DMS153 (cell line): ENCODE measurements at places on chromosomes 2 and 18.

DNA sequence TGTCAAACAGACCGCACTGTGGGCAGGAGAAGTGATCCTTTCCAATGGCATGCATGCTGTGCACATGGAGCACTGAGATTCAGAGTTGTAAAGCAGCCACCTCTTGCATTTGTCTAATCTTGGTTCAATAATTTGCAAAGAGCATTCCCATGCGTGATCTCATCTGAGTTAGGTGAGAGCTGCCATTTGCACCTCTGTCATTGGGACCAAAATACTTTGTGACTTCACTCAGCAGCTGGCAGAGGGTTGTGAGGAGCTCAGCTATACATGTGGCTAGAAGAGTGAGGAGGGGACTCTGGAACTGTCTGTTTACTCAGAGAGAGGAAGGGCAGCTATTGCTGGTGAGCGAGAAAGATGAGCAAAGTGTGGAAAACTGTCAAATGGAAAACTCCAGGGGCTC, 265.1 kb upstream of the TNP1 start:
- no peak for DNase-seq

GRCh38 chr2:26016012-26016705, 17.7 kb upstream of the RAB10 start:
- DNase-seq, result no peak

DNA sequence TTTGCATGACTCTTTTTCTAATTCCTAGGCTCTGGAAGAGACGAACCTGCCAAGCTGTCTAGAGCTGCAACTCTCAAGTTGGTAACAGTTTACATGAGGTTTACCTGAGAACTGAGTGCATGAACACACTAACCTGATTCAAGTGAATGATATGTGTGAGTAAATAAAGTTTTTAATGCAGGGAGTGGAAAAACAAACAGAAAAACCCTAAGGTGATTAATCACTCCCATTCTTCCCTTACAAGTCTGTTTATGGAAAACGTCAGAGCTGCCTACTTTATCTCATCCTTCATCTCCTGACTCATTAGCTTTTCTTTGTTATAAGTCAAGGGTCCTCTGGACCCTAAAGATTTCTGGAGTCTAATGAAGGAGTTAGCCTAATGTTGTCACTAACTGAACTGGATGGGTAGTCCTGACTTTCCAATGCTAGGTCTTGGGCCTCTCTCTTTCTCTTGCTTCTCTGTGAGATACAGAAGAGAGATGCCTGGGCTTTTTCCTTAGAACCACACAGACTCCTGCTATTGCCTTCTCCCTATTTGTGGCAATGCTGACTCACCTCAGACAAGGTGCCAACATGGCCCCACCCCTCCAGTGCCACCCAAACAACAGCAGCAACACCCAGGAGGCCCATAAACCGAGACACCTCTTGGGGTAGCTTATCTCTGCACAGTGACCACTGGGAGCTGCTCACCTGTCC, 952.4 kb downstream of the EPHA4 start:
- DNase-seq, result peak; percentile 69

DNA sequence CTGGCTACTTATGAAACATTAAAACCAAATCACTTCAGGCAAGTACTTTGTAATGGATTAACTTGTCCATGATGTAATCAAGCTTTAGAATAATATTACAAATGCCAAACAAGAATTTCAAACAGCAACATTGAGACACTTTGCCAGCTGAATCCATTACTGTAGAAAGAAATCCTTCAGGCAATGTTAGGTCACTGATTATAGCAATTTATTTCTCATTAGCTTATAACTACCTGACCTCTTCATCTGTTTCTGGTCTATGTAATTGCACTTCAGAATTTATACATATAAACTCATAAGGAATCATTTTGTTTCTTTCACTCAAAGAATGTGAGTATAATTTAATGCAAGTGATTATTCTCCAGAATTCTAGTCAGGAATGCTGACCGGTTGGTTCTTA, 692.6 kb upstream of the TMEFF2 start:
- no peak for DNase-seq

- DNase-seq, result no peak
Observed at GRCh38 chr2:1515073-1515430, 101.8 kb downstream of the TPO start.

DNA sequence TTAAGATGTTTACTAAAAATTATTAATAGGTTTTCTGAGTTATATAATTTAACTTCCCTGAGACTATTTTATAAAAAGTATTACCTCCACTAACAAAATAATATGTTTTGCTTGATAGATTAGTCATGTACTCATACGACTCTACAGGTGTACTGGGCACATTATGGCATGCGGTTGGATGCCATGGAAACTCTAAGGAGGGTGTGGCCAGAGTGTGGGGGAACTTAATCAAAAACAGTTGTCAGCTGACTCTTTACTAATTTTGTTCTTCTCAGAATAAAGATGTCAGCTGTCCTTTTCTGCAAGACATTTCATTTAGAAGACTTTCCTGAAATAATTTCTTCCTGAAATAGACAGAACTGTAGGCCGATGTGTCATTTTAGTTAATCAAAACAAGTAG, 228.3 kb upstream of the SIX3 start:
- DNase-seq, result no peak

GRCh38 chr18:2881088-2881839, 34.5 kb downstream of the EMILIN2 start:
- DNase-seq, result no peak

- peak; percentile 53 for DNase-seq
Observed at GRCh38 chr18:43587538-43588153, 310.4 kb upstream of the SYT4 start.

GRCh38 chr2:189362283-189362682, 79.0 kb upstream of the WDR75 start:
- no peak for DNase-seq

DNA sequence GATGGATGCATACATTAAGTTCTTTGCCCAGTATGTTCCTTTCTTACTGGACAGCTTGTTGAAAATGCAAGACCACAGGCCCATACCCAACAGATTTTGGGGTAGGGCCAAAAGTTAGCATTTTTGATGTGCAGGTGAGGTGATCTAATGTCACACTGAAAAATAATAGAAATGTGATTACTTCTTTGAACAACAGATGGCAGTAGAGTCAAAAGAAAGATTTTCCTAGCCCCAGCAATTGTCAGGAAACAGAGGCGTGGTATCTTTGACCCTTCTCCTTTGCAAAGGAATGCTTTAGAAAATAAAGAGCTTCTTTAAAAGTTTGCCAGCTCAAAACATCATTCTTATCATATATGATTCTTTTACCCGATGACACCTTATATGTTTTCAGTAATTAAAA, 343.6 kb upstream of the SYT4 start:
- peak; percentile 29 for DNase-seq

GRCh38 chr2:44330801-44331200, 30.5 kb downstream of the PREPL start:
- DNase-seq, result no peak

GRCh38 chr2:101803128-101803527, 105.6 kb downstream of the MAP4K4 start:
- no peak for DNase-seq

DNA sequence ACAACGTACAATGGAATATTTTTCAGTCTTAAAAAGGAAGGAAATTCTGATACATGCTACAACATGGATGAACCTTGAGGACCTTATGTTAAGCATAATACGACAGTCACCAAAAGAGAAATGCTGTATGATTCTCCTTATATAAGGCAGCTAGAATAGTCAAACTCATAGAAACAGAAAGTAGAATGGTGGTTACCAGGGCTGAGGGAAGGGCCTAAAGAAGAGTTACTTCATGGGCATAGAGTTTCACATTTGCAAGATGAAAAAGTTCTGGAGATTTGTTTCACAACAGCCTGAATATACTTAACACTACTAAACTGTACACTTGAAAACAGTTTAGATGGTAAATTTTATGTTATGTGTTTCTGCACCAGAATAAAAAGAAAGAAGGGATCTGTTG, 113.3 kb downstream of the GALNT1 start:
- no peak for DNase-seq

DNA sequence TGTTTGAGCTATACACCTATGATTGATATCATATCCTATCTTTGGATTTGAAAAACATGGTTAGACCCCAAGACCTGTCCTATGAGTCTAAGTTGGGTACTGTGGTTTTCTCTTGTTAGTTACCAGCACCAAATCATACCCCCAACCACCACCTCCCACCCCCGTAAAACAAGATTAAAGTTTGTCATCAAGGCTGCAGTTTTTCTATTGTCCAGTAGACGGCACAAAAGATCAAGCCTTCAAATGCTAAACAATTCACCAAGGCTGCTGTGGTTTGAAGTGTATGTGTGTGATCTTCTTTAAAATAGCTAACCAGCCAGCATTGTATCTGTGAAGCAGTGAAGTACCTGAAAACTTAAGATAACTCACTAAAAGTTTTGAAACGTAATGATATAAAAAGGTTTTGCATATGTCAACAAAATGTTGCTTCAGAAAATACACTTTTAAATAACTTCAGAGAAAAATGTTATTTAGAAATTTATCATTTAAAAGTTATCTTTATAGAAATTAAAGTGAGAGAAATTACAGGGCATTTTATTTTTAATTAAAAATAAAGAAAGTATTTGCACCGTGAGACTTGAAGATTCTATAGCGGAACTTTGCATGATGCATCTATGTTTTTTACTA, 5.8 kb upstream of the MEIS1 start:
- peak; percentile 47 for DNase-seq

GRCh38 chr2:39225567-39225966, 18.2 kb downstream of the CDKL4 start:
- DNase-seq, result no peak

GRCh38 chr2:57434441-57434840, 612.2 kb upstream of the VRK2 start:
- DNase-seq, result no peak

- DNase-seq, result no peak
Observed at GRCh38 chr2:173513107-173513727, 158.5 kb downstream of the CDCA7 start.

DNA sequence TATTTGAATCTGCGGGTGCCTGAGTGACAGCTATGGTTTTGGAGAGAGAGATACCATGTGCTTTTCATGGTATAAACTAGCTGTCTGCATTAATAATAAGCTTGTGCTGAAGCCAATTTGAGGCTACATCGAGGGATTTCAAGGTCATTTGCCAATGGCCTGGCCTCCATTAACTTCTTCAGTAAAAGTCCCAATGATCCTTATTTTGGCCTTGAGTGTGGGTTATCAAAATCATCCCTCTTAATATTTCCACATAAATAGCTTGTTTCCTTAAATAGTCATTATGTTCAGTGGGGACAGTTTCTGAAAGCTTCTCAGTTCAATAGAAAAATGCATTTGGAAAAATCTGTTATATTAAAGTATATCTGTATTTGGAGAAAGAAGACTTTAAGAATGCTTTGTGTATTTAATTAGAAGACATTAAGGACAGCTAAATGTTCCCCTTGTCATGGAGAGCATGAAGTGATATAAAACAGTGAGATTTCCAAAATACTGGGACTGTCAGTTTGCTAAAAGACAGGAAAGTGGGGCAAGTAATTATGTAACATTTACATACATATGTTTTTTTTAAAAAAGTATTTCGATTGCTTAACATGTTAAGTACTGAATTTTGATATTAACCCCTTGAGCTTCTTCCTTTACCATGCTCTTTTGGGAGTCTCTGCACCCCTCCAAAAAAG, 355.5 kb upstream of the ZEB2 start:
- DNase-seq, result no peak

- DNase-seq, result no peak
Observed at GRCh38 chr18:38909972-38910371, 1344.4 kb upstream of the CELF4 start.

GRCh38 chr18:38368886-38369285, 803.3 kb upstream of the CELF4 start:
- no peak for DNase-seq

DNA sequence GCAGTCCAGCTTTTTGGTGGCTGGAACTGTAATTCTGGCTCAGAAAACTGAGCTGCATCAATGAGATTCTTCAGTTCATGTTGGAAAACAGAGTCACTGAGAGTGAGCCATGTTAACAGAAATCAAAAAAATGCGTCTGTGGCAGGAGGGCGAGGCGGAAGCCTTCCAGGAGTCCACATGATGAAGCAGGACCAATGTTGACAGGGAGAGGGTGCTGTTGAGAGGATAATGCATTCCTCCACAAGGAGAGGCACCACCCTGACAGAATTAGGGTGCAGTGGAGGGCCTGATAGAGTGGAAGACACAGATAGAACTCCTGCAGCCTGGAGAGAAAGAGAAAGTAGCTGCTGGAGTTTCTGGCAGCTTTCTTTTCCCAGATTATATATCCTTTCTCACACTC, 111.5 kb downstream of the MGAT5 start:
- DNase-seq, result no peak

DNA sequence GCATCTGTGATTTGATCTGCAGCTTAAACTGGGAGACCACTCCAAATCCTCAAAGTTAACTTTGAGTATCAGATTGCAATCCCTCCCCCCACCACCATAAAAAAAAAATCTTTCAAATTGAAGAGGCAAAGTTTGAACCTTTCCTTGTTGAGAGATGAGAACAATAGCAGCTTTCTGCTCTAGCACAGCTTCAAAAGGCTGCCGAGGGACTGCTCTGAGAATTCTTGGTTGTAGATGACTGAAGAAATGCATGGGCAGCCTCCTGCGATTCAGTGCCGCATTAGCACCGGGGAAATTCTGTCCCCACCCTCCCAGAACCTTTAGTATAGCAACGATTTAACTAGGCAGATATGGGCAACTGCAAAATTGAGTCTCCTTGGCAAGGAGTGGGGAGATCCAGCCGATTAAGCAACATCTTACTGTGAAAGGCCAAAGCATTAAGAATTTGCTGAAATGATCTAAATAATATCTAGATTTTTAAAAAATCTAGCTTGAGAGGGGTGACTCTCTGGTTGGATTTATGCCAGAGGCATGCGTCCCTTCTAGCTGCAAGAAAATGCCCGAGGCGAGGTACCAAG, 3.9 kb upstream of the SP5 start:
- no peak for DNase-seq

GRCh38 chr2:51953931-51954330, 922.0 kb upstream of the NRXN1 start:
- DNase-seq, result no peak

GRCh38 chr2:161775971-161776370, 151.8 kb downstream of the SLC4A10 start:
- DNase-seq, result no peak

DNA sequence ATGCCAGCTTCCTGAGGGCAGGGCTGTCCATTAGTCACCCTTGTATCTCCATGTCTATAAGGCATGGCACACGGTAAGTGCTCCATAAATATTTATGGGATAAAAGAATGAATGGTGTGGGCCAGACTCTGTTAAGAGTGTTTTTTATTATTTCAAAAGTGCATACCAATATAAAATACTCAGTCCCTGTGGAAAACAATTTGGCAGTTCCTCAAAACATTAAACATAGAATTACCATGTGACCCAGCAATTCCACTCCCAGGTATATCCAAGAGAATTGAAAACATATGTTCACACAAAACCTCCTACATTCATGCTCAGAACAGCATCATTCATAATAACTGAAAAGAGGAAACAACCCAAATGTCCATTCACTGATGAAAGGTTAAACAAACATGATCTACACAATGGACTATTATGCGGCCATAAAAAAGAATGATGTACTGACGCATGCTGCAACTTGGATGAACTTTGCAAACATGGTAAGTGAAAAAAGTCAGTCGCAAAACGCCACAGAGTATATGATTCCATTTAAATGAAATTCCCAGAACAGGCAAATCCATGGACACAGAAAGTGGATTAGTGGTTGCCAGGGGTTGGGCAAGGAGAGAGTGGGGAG, 69.1 kb upstream of the TCF7L1 start:
- DNase-seq, result no peak
